ENCODE measurements at places on chromosomes 5 and 9.

DNA sequence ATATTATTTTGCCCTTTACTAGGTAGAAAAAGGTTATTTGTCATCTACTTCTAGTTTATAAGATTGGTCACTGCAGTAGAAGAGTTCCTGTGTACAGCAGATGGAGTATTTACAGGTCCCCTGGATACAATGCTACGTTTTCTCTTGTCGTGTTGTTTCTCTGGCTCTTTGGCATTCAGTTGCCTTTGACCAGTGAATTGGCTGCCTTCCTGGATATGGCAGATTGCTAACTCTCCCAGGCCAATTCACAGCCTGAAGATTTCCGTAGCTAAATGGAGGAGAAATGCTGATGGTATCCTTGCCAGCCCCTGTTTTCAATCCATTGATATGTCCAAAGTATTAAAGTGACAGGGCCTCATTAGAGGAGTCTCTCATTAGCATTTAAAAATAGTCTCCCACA is 32.5 kb upstream of the GNAQ start:
- DNase-seq, result no peak

- DNase-seq, result no peak
Observed at GRCh38 chr5:78845470-78845869, 139.6 kb downstream of the ARSB start.

- DNase-seq, result no peak
Observed at GRCh38 chr5:41094871-41095270, 23.7 kb upstream of the MROH2B start.

DNA sequence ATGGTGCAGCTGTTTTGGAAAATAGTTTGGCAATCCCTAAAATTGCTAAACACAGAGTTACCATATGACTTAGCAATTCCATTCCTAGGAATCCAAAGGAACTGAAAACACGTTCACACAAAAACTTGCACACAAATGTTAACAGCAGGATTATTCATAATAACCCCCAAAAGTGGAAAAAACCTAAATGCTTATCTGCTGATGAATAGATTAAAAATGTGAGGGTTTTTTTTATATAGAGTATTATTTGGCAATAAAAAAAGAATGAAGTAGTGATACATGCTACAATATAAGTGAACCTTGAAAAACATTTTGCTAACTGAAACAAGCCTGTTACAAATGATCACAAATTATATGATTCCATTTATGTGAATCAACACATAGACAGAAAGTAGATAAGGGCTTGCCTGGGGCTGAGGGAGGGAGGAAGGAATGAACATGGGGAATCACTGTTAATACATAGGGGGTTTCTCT is 45.1 kb upstream of the TRIO start:
- DNase-seq, result no peak

GRCh38 chr9:106616026-106616425 is 246.9 kb upstream of the ZNF462 start:
- no peak for DNase-seq

DNA sequence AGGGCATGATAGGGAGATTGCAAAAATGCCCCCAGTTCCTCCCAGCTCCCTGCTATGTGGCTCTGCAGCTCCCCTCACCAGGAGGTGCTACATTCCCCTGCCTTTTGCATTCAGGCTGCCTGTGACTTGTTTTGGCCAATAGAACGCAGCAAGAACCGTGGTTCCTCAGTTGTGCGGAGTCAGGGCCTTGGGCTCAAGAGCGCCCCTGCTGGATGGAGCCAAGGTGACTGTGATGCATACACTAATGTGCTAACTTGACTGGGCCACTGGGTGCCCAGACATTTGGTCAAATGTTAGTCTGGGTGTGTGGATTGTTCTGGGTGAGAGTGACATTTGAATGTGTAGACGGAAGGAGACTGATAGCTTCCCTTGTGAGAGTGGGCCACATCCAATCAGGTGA is 123.3 kb upstream of the MVB12B start:
- DNase-seq, result no peak

- no peak for DNase-seq
Observed at GRCh38 chr5:139263946-139264345, 29.6 kb upstream of the MATR3 start.

- no peak for DNase-seq
Observed at GRCh38 chr9:84153885-84154284, 173.3 kb downstream of the RMI1 start.

DNA sequence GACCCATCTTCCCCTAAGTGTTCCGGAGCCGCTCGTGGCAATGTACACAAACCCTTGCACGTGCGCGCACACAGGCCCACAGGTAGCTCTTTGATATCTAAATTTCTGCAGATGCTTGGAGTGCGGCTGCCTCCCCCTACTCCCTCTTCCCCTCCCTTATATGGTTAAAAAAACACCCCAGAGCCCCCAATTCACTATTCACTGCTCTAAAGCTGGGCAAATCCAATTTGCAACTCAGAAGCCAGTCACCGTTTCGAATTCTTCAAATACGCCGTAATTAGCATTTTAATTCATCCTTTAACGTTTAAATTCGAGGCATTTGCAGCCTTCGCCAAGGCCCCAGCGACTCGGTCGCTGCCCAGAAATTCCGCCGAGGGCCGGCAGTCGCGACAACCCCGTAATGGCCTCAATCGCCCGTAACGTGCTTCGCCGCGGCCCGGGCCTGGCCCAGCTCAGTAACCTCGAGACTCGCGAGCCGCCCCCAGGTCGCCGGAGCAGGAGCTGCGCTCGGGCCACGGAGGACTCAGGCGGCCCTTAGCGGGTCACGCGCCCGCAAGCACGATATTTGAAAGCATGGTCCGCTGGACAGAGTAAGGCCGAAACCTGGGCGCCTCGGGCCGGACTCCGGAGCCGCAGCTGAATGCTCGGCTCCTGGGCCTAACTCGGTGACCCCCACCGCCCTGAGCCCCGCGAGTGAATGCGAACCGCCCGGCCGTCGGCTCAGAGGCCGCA is 1.3 kb downstream of the IRX2 start:
- DNase-seq, result peak; percentile 27

DNA sequence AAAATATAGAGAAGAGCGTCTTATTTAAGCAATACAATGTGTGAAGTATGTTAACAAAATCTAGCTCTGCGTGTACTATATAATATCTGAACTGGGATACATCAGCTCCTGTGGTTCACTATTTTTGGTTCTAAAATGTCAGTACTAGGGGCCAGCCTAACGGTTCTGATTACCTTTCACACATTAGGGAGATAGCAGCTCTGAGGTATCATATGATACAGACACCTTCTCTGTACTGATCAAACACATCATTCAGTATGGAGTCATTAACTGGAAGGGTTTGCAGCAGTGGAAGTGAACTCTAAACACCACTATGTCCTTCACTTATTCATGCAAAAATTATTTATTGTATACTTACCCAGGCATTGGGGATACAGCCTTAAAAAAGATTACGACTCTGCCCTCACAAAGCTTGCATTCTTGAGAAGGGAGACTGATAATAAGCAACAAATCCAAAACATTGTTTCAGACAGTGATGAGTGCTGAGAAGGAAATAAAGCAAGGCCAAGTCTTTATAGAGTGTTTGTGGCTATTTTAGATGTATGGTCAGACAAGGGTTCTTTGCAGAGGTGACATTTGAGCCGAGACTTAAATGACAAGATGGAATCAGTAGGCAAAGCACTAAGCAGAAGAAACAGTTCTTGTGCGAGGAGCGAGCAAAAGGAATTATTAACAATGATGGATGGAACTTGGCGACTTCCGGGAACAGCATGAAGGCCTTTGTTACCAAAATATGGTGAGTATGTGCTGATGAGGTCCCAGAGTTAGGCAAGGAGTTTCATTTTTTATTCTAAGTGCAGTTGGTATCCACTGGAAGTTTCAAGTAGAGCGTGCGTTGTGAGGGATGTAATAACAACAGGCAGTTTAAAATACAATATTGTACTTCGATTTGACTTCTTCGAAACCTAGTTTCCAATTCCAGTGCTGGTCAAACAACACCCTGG is 1.8 kb upstream of the LNPEP start:
- peak; percentile 50 for DNase-seq

GRCh38 chr5:97545886-97546535 is 363.0 kb upstream of the RIOK2 start:
- DNase-seq, result no peak

DNA sequence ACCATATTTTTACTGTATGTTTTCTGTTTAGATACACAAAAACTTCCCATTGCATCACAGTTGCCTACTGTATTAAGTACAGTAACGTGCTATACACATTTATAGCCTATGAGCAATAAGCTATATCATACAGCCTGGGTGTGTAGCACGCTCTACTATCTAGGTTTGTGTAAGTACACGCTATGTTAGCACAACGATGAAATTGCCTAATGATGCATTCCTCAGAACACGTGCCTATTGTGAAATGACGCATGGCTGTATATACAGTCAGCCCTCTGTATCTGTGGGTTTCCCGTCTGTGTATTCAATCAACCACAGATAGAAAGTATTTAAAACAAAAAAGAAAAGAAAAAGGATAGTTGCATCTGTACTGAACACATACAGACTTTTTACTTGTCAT is 64.2 kb downstream of the SGCD start:
- no peak for DNase-seq
